Skeletal muscle cell (primary cell): ENCODE measurements at places on chromosomes 7 and 10.

- DNase-seq, result no peak
These were observed 193.1 kb downstream of the EBF3 start for GRCh38 chr10:129771024-129771423.

DNA sequence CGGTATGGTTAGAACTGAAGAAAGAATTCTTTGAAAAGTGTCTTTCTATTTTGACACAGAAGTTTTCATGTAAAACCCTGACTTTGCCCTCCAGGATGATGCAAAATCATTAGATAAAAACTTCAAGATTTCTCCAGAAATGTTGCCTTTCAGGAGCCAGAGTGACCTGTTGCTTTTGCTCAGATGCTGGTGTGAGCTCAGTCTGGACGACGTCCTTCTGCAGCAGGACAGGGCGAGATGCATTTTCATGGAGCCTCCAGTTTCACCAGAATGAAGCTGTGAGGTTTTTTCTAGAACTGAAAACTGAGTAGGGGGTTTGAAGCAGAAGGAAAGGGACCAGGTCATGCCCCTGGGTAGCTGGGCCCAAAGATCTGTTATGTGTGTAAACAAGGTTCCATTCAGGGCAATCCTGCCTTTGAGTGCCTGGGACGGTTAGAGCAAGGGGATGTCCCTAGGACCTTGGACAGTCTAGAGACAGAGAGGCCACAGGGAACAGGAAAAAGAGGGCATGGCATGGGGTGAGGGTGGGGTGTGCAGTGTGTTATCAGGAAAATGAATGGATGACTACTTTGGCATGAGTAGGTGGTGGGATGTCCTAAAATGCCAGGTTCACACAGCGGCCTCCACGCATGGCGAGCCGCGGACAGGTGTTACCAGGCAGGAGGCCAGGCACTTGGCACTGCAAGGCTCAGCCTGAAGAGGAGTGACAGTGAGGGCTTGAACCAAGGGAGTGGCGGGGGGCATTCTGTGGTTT, 356.3 kb downstream of the CXCL12 start:
- DNase-seq, result no peak

DNA sequence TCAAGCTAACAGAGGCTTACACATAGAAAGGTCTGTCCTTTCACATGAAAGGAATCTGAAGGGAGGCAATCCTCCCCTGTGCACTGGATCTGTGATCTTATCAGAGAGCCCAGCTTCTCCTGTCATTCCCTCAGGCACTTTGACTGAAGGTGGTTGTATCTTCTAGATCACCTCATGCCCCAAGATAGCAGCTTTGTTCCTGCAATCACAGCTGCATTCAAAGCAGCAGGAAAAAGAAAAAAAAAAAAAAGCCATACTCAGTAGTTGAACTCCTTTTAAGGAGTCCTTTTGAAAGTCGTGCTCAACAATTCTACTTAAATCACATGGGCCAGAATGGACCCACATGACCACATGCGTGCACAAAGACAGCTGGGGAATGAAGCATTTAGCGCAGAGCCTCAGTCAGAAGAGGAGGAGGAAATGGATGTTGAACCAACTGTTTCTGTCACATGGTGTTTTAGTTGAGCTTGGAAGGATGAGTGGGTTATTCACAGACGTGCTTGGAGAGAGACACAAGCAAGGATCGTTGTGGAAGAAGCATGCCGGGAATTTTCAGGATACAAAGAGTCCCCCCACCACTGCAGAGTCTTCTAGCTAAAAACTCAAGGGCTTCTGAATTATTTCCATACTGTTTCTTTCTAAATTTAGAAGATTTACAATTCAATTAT, 13.0 kb upstream of the PFKP start:
- no peak for DNase-seq

DNA sequence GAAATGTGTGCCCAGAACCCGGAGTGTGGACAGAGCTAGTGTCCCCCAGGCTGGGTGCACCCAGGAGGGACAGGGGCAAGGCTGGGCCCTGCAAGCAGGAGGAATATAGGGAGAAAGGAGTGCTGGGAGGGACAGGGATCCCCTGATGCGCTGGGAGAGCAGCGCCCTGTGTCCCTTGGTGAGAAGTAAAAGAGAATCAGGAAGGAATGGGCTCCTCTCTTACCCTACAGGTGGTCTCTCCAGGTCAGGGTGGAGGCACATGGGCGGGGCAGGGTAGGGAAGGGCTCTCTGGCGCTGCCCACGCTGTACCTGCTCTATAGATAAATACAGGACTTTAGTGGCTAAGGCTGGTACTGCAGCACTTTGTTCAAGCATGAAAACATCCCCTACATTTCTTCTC, 753.8 kb downstream of the GRID1 start:
- DNase-seq, result no peak

- peak; percentile 40 for DNase-seq
These were observed 237.4 kb downstream of the ELMO1 start for GRCh38 chr7:37211097-37211880.

DNA sequence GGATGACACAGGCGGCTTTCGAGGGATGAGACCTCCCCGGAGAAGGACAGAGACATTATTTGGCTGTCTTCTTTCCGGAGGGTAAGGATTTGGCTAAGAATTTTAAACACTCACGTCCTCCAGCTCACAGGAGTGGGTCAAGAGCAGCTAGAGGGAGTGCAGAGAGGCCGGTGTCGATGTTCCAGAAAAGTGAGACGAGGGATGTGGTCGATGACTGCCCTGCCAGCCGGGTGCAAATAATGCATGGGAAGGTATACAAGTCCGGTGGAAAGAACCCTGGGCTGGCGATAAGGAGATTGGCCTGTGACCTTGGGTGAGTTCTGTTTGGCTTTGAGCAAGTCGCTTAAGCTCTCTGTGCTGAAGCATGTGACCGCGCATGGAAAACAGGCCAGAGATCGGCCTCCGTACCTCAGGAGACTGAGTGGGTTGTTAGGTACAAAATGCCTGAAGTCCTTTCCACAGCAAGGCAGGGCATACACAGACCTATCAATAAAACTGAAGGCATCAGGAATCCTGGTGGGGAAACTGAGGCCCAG, 149.1 kb downstream of the UBE2H start:
- DNase-seq, result no peak
